Cardiac muscle cell (in vitro differentiated cells and primary cell): ENCODE measurements at places on chromosomes 3 and 15.

DNA sequence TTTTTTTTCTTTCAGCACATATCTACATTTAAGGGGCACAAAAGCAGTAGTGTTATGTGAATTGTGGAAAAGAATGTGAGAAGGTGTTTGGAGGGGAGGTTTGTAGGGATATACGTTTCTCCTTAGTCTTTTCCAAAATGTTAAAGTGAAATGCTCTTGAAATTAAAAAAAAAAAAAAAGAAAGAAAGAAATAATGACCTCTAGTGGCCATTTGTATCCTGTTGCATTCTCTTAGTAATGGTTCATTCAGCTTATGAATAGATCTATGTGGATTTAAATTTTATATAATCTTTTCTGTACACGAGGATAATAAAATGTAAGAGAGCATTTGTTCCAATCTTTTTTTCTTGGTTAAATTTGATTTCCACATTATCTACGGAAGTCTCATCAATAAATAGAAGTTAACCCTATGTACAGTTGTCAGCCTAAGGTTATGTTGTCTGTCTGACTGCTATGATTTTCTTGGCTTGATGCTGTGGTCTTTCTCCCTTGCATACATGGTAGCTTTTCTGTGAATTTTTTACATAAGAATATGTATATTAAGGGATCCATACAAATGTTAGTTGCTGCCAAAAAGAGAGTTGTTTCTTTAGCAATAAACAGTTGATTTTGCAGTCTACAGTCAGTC, 1.7 kb downstream of the P2RY13 start:
- DNase-seq: peak; percentile 24

GRCh38 chr3:47133641-47134040, 30.3 kb downstream of the SETD2 start:
- no peak for DNase-seq

DNA sequence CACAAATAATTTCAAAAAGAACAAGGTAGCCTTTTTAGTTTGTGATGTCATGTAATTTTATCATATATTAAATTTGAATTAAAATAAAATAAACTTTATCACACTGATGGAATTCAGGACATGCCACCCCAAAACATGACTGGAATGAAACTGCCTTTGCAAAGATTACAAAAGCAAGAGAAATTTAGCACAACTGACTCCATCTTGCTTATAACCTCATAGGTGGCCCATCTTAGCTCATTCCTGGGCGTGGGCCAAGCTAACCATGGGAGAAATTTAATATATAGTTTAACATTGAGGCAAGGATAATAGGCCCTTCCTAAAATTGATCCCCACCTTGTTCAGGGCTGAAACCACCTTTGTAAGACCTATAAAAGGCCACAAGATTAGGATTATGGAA, 235.6 kb downstream of the ZNF385D start:
- no peak for DNase-seq

- no peak for DNase-seq
Observed at GRCh38 chr3:145182196-145182911, 978.6 kb downstream of the PLOD2 start.

DNA sequence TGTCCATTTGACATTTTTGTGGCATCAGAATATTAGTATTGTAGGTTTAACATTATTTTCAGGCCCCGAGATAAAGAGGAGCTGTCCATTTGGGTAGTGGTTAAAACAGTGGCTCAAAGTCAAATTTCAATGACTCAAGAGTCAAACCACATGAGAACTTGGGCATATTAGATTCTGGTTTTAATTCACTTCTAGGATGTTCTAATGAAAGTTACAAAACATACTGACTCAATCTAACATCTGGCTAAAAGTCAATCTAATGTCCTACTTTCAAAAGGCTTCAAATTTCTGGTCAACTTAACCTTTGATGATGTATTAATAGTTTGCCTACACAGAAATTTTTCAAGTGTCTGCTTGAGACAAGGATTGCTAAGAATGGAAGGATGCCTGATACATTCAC, 112.4 kb downstream of the ABI3BP start:
- DNase-seq: no peak

DNA sequence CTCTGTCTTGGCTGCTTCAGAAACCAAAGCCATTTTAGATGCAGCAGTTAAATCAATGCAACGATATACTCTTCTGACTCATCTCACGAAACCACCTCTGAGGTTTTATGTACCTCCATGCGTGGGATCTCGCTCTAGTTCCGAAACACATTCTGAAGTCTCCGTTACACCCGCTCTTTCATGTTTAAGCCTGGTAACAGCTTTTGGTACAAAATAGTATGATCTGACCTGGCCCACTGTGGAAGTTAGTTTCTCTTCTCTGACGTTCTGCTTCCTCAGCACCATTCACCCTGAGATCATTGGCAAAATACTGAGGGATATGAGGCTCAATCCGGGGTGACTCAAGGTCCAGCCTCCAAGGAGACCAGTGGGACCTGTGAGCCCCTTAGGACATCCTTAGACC, 121.9 kb downstream of the TMEM266 start:
- no peak for DNase-seq

- no peak for DNase-seq
Observed at GRCh38 chr3:71723452-71724170, 1.6 kb downstream of the EIF4E3 start.

- DNase-seq: no peak
Observed at GRCh38 chr3:126533506-126533905, 9.6 kb downstream of the CHST13 start.

DNA sequence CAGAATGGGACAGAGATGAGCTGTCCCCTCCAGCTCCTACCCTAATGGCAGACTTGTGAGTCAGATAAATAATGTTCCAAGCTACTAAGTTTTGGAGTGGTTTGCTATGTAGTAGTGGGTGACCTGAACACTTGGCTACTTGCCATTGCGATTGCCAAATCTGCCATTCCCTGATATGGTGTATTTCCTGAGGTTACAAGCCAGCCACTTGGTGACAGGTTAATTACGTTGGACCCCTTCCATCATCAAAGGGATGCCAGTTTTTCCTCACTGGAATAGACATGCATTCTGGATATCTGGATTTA, 33.6 kb downstream of the MORF4L1 start:
- no peak for DNase-seq

DNA sequence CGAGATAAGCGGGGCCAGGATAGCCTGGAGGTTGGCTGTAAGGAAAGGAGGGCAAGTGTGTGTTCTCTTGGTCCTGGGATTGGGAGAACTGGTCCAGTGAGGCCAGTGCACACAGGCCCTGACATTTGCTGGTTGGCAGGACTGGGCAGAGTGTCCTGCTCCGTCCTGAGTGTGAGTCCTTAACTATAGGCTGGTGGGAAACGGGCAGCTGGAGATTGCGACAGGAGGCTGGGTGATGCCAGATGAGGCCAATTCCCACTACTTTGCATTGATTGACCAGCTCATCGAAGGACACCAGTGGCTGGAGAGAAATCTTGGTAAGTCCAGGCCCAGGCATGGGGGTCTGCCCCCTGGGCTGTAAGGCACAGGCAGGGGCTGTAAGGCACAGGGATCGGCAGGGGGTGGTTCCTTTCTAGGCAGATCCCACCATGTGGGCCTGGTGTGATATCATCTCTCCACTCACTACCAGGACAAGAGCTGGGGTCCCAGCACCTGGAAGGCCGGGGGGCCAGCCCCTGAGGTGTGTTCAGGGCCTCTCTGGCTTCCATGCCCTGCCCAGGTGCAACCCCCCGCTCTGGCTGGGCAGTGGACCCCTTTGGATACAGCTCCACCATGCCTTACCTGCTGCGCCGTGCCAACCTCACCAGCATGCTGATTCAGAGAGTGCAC, 3.2 kb downstream of the MAN2A2 start:
- DNase-seq: no peak

- no peak for DNase-seq
Observed at GRCh38 chr15:53511175-53511574, 248.3 kb downstream of the WDR72 start.

DNA sequence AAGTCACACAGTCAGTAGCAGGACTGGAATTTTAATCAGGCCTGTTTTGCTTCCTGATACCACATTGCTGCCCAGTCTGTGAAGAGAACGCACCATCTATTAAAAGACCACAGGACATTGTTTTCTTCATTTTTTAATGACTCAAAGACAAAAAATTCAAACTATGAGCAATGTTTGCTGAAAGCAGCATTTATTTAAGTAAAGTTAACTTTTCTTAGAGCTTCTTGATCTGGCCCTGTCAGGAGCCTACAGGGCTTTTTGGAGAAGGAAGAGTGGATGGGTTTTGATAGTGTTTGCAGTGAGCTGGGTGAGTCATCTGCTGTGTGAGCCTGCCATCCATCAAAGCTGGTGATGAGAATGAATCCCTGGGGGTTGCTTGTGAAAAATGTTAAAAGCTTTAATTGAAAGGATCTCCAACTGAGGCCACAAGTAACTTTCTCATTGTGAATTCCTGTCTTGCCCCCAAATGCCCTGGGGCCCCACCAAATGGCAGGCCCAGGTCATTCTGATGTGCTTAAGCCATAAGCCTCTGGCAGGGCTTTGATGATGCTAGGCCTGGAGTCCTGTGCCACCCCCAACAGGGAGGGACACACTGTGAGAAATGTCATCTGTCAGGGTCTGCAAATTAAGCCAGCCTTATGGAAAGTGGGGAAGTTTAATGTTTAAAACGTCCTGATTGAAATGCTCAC, 136.2 kb upstream of the PFN2 start:
- DNase-seq: peak; percentile 94

- DNase-seq: no peak
Observed at GRCh38 chr15:58551084-58551763, 119.4 kb downstream of the LIPC start.

GRCh38 chr3:155704061-155704460, 40.8 kb downstream of the PLCH1 start:
- no peak for DNase-seq

GRCh38 chr15:24683736-24684135, 8.2 kb downstream of the NPAP1 start:
- no peak for DNase-seq

DNA sequence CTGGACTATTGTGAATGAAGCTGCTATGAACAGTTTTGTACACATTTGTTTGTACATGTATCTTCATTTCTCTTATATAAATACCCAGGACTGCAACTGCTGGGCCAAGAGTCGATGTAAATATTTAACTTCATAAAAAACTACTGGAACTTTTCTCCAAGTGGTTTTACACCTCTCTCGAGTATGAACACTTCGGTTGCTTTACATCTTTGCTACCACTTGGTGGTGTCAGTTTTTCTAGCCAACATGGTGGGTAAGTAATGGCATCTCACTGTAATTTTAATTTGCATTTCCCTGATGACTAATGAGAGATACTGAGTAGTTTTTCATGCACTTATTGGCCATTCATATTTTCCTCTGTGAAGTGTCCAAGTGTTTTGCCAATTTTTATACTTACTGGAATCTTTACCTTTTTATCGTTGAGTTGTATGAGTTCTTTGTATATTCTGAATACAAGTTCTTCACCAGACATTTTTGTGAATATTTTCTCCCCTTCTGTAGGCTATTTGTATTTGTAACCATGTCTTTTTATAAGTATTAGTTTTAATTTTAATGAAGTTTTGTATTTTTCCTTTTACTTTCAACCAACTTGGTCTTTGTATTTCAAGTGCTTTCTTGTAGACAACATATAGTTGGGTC, 44.4 kb downstream of the PCOLCE2 start:
- DNase-seq: peak; percentile 58

DNA sequence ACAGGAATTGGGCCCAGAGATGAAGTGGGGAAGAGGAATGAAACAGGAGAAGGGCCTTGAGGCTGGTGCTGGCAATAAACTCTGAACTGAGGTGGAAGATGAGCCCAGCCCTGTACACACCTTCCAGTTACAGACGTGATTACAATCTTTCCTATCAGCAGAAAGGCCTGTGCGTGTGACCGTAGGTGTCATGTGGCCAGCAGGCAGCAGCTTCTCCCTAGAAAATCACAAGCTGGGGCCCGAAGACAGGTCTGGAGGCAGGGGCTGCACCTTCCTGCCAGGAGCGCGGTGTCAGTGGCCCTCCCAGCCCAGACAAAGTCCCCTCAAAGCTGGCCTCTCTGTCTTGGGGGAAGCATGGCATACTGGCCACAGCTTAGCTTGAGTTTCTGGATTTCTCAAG, 16.7 kb upstream of the PIGZ start:
- DNase-seq: no peak

DNA sequence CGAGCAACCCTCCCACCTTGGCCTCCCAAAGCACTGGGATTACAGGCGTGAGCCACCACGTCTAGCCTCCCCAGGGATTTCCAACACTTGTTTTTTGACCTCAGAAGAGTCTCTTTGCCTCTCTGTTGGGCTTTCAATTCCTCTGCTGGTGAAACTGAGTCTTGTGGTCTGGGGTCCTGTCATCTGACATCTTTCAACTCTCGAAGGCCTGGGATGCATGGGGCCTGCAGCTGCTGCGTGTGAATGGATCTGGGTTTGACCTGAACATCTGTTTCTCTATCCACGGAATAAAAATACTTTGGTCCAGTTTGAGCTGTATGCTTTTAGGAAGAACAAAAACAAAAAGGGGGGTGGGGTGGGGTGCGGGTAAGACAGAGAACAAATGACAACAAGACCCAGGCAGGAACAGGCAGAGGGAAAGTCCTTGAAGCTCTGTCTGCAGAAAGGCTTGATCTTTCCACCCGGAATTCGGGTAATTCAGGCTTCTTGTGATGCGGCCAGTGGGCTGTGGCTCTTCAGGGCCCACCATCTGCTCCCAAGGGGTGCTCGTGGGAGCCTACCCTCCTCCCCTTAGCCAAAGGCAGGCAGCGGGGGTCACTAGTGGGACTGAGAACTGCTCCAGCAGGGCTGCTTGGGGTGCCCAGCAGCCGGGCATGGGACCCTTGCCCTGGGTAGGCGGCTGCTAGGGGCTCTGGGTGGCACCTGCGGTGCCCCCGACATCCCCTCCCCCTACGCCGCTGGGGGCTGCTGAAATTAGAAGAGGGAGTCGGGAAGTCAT, 71.5 kb downstream of the SLC12A8 start:
- DNase-seq: no peak

DNA sequence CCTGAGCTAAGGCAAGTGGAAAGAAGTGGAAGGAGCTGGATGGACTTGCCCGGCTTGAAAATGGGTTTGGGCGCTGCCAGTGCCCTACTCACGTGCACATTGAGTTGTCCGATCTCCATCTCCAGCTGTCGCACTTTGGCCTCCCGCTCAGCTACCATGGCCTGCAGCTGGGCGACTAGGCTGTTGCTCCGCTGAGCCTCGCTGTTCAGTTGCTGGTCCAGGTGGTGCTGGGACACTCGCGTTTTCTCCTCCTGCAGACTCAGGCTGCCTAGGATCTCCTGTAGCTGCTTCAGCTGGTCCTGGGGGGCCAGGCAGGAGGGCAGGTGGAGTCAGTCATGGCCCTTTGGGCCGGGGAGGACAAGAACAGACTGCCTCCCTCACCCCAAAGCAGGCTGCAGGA, 33.0 kb upstream of the HHATL start:
- no peak for DNase-seq

GRCh38 chr15:98668566-98669308, 20.4 kb downstream of the IGF1R start:
- peak; percentile 74 for DNase-seq

- no peak for DNase-seq
Observed at GRCh38 chr3:194054016-194054415, 81.9 kb upstream of the HES1 start.

DNA sequence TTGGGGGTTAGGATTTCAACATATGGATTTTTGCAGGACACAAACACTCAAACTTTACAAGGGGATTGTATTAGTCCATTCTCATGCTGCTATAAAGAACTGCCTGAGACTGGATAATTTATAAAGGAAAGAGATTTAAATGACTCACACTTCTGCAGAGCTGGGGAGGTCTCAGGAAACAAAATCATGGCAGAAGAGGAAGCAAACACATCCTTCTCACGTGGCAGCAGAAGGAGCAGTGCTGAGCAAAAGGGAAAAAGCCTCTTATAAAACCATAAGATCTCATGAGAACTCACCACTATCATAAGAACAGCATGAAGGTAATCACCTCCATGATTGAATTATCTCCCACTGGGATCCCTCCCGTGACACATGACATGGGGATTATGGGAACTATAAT, 1183.1 kb downstream of the ZPLD1 start:
- DNase-seq: no peak
